ENCODE measurements at places on chromosomes 4 and X. TPM values are rescaled to one million over a fixed set of nuclear protein-coding genes. Genes with fewer than 3 reads are reported as not detected.

Gene ENAM
- 1.4 TPM for total RNA-seq

Gene ZFP92
- total RNA-seq, result 5.1 TPM

Gene PPM1K
- total RNA-seq, result 36.8 TPM

Gene MAPK10
- 135 TPM for total RNA-seq

Gene ANKRD37
- 38.0 TPM for total RNA-seq

DNA sequence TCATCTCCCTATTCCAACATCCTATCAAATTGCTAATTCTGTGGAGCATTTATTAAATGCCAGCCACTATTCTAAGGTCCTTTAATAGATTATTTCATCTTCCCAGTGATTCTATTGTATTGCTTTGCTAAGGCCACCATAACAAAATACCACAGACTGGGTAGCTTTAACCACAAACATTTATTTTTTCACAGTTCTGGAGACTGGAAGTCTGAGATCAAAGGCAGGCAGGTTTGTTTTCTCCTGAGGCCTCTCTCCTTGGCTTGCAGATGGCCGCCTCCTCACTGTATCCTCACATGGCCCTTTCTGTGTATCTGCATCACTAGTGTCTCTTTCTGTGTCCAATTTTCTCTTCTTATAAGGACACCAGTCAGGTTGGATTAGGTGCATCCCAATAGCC lies 64.5 kb downstream of the CPE start:
- no peak for DNase-seq

- DNase-seq, result no peak
Measured at GRCh38 chr4:8296491-8296890, 26.9 kb downstream of the HTRA3 start.

All from umbilical cord (tissue), 2 donors.